ENCODE measurements at places on chromosomes 7 and 10.

- no peaks in the 10 kb centered on the region for H3K36me3 ChIP-seq
- no peaks in the 10 kb centered on the region for H3K4me1 ChIP-seq
- H3K27ac ChIP-seq: no peak overlapping the region
- H3K4me3 ChIP-seq: no peak overlapping the region
- no peaks in the 10 kb centered on the region for H3K27me3 ChIP-seq
These were observed 709.3 kb upstream of the AUTS2 start for GRCh38 chr7:68888971-68889385.

GRCh38 chr7:118511146-118511545 lies 286.6 kb downstream of the ANKRD7 start:
- no peak for DNase-seq
- no peak overlapping the region for H3K4me3 ChIP-seq
- H3K36me3 ChIP-seq: no peaks in the 10 kb centered on the region
- no peaks in the 10 kb centered on the region for H3K4me1 ChIP-seq
- H3K27me3 ChIP-seq: no peaks in the 10 kb centered on the region

DNA sequence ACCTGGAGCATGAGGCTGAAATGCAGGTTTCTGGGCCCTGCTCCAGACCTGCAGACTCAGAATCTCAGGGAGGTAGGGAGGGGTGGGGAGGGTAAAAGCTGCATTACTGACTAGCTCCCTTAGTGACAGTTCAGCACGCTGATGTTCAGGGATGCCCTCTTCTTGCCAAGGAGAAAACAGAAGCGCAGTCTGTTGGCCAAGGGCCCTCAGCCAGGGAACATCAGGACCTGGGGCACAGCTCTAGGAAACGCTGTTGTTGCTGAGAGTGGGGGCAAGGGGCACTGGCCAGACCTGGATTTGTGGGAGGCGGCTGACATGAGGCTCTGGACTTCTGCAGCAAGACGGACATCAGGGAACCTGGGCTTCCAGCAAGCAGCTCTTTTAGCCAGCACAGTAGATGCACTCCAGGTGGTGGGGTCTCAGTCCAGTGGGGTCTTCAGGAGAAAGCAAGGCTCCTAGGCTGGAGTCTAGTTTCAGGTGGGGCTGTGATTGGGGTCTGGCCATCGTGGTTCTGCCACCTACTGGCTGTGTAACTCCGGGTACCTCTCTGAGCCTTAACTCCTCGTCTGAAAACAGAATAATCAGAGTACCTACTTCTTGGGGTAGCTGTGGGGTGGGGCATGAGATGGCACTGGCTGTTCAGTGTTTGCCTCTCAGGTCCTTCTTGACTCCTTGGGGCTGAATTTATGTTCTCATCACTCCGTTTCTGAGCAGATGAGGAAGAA lies 72.9 kb upstream of the PRLHR start:
- H3K4me3 ChIP-seq: no peak overlapping the region
- H3K27me3 ChIP-seq: no peaks in the 10 kb centered on the region
- peaks cover 4% of the 10 kb centered on the region for H3K36me3 ChIP-seq

GRCh38 chr10:111506266-111507034 lies 429.6 kb downstream of the ADRA2A start:
- H3K4me1 ChIP-seq: no peaks in the 10 kb centered on the region
- H3K27ac ChIP-seq: no peak overlapping the region
- no peak for DNase-seq
- H3K4me3 ChIP-seq: no peak overlapping the region
- H3K27me3 ChIP-seq: no peaks in the 10 kb centered on the region
- no peaks in the 10 kb centered on the region for H3K36me3 ChIP-seq

GRCh38 chr10:1670541-1671365 lies 66.6 kb downstream of the ADARB2 start:
- DNase-seq: no peak
- H3K4me1 ChIP-seq: no peaks in the 10 kb centered on the region
- H3K27me3 ChIP-seq: no peaks in the 10 kb centered on the region
- no peak overlapping the region for H3K4me3 ChIP-seq
- no peaks in the 10 kb centered on the region for H3K36me3 ChIP-seq

- H3K36me3 ChIP-seq: no peaks in the 10 kb centered on the region
- H3K4me1 ChIP-seq: peaks cover 30% of the 10 kb centered on the region
- H3K4me3 ChIP-seq: no peak overlapping the region
- H3K27me3 ChIP-seq: no peaks in the 10 kb centered on the region
- no peak for DNase-seq
- no peak overlapping the region for H3K27ac ChIP-seq
These were observed 20.3 kb downstream of the INPP5A start for GRCh38 chr10:132557696-132558515.

DNA sequence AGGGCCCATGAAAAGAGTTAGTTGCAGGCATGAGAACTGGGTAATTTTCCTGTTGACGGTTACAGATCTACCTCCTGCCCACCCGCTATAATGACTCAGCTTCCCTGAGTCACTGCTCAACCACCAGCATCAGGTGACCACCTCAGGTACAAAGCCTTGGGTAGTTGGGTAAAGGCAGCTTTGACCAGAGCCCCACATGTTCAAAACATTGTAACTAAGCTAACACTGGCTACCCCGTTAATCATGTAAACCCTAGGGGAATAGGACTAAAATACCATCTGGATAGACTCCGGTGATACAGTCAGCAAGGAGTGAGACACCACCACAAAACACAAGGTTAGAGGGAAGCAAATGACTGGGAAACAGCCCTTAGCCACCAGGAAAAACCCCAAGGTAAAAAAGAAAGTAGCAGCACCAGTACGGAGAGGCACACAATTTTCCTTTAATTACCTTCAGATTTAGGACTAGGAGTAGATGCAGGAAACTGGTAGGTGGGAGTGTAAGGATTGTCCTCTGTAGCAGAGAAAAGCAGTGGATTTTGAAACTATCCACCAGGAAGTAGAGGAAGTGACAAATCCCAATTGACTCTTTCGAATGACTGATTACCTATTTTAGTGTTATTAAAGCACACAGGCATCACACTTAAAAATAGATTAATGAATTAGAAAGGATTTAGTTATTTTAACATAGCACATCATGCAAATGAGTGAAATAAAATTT lies 103.5 kb upstream of the PDLIM1 start:
- H3K36me3 ChIP-seq: peaks cover 80% of the 10 kb centered on the region
- no peak for DNase-seq
- no peak overlapping the region for H3K4me3 ChIP-seq

DNA sequence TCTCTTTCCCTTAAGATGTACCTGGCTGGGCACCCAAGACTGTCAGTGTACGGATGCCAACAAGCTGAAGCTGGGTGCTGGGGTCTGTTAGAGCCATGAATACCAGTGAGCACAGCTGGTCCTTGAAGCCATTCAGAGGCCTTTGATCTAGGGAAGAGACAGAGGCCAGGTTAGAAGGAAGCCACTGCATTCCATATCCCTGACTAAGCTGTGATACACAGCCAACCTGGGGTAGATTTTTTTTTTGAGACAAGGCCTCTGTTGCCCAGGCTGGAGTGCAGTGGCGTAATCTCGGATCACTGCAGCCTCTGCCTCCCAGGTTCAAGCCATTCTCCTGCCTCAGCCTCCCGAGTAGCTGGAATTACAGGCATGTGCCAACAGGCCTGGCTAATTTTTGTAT lies 20.8 kb downstream of the ZDHHC16 start:
- H3K27ac ChIP-seq: no peak overlapping the region
- no peaks in the 10 kb centered on the region for H3K27me3 ChIP-seq
- DNase-seq: no peak
